ENCODE measurements at places on chromosomes 4 and X.

DNA sequence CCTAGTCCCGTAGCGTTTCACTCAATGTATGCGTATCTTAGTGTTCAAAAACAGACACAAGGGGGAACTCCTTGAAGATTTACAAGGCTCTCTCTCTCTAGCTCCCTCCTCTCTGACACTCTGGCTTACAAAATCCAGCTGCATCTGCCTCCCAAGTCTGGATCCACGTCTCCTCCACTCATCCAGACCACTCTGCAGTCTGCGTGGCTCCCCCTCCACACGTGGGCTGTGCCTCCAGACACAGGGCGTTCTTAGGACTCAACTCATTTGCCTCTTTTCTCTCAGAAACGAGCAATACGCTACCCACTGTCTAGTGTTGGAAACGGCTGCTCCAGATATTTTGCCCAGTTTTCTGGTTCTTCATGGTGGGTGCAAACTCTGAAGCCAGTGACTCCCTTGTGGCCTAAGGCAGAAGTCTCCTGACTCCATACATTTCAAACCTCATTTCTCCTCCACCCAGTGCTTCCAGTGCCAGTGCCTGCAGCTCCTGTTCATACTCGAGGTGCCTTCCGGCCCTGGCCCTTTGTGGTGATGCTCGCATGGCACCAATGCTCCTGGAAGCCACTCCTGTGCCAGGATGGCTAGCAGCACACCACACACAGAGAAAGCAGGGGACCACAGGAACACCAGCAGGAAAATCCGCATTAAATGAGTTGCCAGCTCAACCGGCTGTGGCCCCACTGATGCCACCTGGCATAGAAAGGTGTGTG is 24.1 kb downstream of the NAT8L start:
- no peak for DNase-seq

GRCh38 chrX:38694394-38694793 is 106.9 kb upstream of the MID1IP1 start:
- no peak for DNase-seq

GRCh38 chr4:143473334-143474126 is 40.0 kb upstream of the SMARCA5 start:
- DNase-seq, result no peak

DNA sequence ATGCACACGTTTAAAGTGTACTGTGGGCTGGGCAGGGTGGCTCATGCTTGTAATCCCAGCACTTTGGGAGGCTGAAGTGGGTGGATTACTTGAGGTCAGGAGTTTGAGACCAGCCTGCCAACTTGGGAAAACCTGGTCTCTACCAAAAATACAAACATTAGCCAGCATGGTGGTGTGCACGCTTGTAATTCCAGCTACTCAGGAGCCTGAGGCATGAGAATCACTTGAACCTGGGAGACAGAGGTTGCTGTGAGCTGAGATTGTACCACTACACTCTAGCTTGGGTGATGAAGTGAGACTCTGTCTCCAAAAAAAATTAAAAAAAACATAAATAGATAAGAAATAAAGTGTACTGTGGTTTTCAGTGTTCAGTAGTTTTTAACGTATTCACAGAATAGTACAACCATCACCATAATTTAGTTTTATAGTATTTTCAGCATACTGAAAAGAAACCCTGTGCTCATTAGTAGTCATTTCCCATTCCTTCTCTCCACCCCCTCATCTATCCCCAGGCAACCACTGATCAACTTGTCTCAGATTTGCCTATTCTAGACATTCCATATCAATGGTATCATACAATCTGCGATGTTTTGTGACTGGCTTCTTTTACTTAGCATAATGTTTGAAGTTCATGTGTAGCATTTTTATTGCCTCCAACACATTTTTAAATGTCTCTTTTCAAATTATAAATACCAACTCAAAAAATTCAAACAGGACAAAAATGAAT is 19.1 kb downstream of the SLAIN2 start:
- DNase-seq, result no peak

DNA sequence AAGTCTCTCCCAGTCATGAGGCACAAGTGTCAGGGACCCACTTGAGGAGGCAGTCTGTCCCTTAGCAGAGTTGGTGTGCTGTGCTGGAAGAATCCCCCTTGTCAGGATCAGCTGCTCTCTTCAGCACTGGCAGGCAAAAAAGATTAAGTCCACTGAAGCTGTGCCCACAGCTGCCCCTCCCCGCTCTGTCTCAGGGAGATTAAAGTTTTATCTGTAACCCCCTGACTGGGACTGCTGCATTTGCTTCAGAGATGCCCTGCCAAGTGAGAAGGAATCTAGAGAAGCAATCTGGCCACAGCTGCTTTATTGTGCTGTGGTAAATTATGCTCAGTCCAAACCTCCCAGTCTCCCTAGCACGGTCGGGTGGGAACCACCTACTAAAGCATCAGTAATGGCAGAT is 37.4 kb upstream of the HEPH start:
- DNase-seq, result no peak

DNA sequence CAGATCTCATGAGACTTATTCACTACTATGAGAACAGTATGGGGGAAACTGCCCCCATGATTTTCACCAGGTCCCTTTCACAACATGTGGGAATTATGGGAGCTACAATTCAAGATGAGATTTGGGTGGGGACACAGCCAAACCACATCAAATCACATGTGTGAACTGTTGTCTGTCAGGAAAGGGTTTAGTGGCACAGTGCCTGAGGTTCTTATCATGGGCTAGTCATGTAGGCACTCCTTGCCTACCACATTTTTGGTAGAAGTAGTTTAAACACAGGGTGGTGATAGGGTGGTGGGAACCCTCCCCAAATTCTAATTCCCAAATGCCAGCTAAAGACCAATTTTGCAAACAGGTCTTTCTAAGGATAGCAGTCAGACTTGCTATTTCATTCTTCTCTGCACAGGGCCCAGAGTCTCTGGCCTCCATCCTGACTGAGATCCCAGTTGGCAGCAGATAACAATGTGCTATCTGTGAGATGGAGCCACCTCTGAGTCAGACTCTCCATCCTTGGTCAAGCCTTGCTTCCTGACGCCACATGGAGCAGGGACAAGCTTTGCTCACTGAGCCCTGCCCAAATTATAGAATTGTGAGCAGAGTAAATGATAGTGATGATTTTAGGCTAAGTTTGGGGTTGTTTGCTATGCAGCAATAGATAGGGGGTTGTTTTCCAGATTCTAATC is 33.5 kb upstream of the SETD7 start:
- no peak for DNase-seq

GRCh38 chr4:5572114-5572513 is 136.2 kb downstream of the EVC2 start:
- no peak for DNase-seq

DNA sequence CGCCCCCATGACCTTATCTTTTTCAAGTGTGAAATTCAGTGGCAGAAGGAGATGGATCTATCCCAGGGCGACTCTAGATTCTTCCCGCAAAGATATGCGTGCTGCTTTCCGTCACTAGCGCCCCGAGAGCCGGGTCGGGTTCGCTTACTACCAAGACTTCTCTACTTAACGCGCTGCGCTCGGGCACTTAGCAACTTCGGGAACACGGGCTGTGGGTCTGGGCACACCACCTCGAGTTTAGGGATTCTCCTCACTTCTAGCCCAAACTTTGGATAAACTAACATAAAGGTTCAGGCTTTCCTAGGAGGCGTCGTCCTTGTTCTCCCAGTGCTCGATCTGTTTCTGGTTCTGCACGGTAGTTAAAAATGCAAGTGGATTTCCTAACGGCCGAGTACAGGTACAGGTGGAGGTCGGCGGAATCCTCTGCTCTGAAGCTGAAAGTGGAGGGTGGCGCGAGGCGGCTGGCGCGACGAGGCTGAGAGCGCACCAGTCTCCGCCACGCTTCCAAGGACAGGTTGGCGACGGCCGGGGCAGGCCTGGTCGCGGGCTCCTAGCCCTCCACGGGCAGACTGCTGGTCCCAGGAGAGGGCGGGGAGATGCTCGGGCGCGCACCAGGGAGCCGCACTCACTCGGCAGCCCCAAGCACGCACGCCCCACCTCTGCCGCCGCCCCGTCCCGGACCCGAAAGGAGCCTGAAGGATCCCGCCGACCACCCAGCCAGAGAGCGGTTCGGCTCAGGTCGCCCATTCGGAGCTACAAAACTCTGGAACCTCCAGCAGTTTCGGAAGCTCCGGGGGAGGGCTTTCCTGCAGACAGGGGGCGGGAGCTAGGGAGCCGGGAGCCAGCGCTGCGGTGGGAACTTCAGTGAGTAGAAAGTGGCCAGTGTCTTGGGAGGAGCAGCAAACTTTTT is 100.8 kb upstream of the TENM3 start:
- peak; percentile 4 for DNase-seq

- DNase-seq, result no peak
Measured at GRCh38 chr4:3372264-3372932, 69.4 kb upstream of the HGFAC start.

DNA sequence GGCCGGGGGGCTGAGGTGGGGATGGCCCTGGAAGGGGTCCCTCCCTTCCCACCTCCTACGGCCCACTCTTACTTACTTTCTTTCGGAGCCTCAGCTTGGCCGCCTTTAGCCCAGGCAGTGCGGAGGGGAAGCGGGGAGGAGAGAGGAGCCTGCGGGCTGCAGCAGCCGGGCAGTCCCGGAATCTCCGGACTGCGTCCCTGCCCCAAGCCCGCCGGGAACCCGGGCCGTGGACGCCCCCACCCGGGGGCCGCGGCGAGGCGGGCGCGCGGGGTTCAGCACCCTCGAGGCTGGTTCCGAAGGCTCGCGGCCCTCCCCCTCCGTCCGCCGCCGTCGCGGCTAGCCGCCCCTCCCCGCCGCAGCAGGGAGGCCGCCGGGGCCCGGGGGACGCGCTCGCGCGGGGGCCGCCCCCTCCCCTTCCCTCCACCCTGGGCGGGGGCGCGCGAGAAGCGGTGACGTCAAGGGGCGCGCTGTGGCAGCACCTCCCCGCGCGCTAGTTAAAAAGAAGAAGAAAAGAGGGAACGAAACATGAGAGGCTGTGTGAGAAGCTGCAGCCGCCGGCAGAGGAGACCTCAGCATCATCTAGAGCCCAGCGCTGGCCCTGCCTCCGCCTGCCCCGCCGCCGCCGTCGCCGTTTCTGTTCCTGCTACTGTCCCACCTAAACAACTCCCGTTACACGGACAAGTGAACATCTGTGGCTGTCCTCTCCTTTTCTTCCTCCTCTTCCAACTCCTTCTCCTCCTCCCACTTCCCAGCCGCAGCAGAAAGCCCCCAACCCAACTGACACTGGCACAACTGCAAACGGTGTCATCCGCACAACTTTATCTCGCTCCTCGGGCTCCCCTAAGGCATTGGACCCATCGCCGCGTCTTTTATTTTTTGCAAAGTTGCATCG is at the start of gene HHIP:
HHIP (plus strand) TSS at position 526 of the 892 bp plus-strand sequence. CDS start 520 bp downstream, outside the sequence.
- DNase-seq, result peak; percentile 27

- DNase-seq, result no peak
Measured at GRCh38 chrX:109992203-109992602, 10.7 kb upstream of the TMEM164 start.

DNA sequence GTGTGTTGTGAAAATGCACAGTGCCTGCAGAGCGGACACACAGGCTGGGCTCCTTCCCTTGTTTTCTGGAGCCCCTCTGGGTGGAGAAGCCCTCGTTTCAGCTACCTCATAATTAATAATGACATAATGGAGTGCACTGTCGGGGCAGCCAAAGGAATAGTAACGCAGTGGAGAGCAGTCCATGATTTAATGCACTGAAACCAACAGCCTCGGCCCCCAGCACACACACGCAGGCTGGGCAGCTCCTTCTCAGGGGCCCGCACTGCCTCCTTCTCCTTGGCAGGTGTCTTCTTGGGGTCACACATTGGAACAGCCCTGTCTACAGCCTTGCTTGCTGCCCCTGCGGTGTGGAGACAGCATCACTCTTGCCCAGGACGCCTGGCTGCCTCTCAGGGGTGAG is 89.2 kb downstream of the DCTD start:
- no peak for DNase-seq

GRCh38 chr4:174631901-174632758 is 109.8 kb upstream of the HPGD start:
- DNase-seq, result no peak

- no peak for DNase-seq
Measured at GRCh38 chr4:107366900-107367299, 330.8 kb upstream of the DKK2 start.

DNA sequence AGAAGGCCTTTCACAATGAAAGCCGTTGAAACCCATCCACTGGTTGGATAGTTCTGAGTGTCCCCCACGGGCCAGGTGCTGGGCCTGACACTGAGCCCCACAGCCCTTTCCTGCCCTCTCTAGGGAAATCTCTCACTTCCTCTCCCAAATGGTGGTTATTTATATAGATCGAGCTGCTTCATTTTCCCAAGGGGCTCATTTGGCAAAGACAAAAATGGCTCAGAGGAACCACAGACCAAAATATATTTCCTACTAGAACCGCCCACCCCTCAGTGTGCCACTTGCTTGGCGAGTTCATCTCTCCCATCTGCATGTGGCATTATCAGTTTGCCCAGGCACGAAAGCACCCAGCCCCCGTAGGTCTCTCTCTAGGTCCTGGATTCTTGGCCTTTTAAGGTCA is 53.3 kb upstream of the STIM2 start:
- no peak for DNase-seq

GRCh38 chrX:147322496-147322895 is 508.0 kb upstream of the CXorf51A start:
- no peak for DNase-seq

DNA sequence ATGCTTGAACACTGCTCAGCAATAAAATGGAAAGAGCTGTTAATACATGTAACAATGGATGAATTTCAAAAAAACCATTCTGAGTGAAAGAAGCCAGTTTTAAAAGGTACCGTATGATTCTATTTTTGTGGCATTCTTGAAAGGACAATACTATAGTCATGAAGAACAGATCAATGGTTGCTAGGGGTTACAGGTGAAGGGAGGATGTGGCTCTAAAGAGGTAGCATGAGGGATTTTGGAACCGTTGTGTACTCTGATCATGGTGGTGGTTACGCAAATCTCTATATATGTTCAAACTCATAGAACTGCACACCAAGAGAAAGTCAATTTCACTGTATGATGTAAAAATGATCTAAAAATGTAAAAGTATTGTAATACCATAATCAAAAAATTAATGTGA is 40.0 kb upstream of the CTAG2 start:
- DNase-seq, result no peak

DNA sequence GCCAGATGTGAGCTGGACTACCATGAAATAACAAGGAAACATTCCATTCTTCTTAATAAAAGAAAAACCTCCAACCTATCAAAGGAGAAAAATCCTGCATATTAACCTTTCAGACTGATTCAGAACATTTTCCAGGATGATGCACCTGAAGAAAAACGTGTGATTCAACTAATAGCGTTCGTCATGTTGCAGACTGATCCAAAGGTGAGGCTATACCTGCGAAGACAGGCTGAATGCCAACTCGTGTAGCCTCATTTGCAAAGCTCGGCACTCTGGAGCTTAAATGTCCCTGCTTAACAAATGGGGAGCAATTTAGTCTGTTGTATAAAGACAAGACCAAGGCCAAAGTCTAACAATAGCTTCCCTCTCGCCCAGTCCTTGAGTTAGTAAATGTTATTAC is 172.0 kb upstream of the NOCT start:
- DNase-seq, result no peak

- no peak for DNase-seq
Measured at GRCh38 chr4:145957302-145957701, 18.7 kb upstream of the ZNF827 start.

All from stimulated activated CD4-positive, alpha-beta T cell treated with anti-CD3 and anti-CD28 coated beads, Interleukin-15, amount 100 ng/mL, for 24 hours (primary cell).